ENCODE measurements at places on chromosomes 12 and 14.

DNA sequence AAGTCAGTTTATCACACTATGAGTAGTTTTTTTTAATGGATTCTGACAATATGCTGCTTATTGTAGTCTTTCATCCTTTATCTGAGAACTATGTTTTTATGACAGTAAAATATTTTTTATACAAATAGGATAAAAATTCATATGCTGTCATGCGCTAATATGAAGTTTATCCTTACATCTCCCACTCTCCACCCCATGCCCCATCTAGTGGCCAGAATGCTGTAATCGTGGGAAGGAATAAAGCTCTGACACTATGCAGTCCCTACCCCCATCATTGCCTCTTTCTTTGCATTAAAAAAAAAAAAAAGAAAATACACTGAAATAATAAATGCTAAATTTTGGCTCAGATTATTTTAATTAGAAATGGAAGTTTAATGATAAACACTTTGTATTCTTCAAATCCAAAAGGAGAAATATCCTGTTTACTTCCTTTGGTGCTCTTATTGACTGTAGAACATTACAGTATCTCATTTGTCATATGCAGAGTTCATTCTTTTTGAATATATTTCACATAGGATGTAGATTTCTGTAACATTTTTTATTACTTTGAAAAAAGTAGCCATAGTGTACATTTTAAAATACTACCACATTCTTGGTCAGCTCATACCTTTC lies 145.9 kb upstream of the SLCO1C1 start:
- DNase-seq: peak; percentile 29

- peak; percentile 78 for DNase-seq
Measured at GRCh38 chr14:104976198-104977007, 1.8 kb downstream of the AHNAK2 start.

DNA sequence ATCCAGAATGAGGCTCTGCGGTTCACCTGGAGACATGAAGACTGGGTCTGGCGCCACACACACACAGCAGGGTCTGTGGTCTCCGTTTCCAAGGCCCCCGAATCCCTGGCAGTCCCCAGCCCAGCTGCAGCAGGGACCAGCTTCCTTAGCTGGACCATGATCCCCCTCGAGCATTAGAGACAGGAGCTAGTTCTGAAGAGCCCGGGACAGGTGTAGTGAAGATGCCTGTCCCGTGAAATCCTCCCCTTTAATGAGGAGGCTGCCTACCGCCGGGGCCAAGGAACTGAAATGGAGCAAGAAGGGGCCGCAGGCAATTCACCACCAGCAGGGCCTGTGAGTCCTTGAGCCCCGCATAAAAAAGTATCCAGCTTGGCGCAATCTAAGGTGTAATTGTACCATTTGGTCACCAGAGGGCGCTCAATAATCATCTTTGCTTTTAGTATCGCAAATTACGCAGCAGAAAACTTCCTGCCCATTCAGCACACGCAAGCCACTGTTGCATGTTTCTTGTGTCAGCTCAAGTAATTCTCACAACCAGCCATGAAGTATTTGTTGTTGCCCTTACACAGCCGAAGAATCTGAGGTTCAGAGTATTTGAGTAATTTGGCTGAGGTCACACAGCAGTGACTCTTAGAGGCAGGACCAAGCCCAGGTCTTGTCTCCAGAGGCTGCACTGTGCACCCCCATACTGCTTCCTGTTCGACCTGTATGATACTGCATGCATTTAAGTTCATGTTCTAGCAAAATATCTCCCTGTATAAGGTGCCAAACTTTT lies 54.3 kb upstream of the PPP2R5C start:
- DNase-seq: peak; percentile 89

- DNase-seq: no peak
Measured at GRCh38 chr12:110183386-110183785, 59.2 kb downstream of the IFT81 start.

GRCh38 chr12:2550561-2551411 lies 244.0 kb upstream of the FKBP4 start:
- DNase-seq: no peak

- DNase-seq: no peak
Measured at GRCh38 chr12:12903642-12904609, 12.6 kb downstream of the GPRC5A start.

Data from hematopoietic multipotent progenitor cell treated with erythropoietin and hydrocortisone succinate and interleukin-3 and kit ligand, for 8 days (in vitro differentiated cells).